ENCODE measurements at places on chromosomes 16 and 17.

- no peak for DNase-seq
These were observed 141.8 kb downstream of the GRIN2A start for GRCh38 chr16:10040136-10041080.

DNA sequence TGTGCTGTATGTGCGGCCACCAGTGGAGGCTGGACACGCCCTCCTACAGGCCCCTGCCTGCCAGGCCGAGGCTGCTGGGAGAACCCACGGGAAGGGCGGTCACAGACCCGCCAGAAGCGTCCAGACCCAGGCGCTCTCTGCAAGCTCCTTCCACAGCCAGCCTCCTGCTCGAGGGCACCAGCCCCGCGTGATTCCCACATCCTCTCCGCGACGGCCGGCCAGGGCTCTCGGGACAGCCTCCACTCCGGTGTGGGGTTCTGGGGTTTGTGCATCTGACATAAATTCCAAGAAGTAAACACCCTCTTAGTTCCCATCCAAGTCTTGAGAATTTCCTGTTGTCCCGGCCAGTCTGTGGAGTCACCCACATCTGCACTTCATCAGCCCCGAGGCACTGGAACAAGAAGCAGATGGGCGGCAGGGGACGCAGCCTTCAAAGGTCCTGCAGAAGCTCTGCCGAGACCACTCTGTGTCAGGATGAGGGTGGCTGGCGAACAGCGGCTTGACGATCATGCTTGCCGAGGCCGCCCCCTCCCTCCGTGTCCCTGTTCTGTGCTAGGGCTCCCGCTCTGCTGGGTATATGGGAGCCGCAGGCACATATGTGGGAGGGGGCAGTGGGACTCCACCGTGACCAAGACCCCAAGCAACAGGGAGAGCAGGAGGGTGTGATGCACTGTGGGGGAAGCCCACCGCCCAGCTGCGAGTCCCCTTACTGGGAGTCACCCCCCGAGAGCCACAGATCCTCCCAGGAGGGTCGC, 2.4 kb upstream of the TMEM204 start:
- no peak for DNase-seq

GRCh38 chr17:33802349-33803198, 452.5 kb upstream of the CCL2 start:
- no peak for DNase-seq

- DNase-seq: no peak
These were observed 45.2 kb upstream of the KPNB1 start for GRCh38 chr17:47604598-47604927.

DNA sequence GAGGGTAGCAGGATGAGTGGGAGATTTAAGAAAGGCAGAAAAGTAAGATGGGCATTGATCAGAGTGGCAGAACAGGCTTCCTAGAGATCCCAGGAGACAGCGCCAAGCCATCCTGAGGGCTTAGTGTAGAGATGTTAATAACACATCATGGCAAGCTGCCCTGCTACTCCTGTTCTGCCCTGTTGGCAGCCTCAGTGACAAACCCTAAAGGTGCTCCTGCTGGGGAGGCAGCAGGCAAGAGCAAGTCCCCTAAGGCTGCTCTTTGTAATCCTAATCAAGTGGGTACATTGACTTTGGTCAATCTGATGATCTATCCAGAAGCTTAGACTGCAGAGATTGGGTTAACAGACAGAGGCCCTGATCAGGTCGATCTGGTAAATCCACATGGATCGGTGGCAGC, 16.3 kb downstream of the ANKFN1 start:
- no peak for DNase-seq

DNA sequence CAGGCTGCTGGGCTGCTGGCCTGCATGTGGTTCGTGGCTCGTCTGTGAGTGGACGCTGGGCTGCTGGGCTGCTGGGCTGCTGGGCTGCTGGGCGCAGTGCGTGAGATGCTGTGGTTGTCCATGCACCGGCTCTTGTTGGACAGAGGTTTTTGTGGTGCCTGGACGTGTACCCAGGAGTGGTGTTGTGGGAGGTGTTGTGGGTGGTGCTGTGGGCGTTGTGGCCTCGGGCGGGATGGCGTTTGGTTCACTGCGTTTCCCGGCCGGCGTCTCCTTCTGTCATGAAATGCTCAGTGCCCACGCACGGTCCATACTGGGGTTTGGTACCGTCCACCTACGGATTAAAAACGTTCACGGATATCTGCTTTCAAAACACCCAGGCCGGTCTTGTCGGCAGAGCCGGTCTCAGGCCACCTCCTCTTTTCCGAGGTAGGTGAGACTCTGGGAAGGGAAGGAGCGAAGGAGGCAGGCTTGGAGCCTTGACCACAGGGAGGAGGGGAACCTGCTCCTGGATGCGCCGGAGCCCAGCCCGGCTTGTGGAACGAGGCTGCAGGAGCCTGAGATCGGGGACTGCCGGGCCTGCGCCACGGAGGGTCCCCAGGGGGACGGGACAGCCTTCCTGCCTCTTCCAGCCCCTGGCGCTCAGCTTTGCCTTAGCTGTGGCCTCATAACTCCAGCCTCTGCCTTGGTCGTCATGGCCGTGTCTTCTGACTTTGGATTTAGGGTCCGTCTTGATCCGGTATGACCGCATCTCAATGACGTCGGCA, 29.8 kb upstream of the GNG13 start:
- no peak for DNase-seq

DNA sequence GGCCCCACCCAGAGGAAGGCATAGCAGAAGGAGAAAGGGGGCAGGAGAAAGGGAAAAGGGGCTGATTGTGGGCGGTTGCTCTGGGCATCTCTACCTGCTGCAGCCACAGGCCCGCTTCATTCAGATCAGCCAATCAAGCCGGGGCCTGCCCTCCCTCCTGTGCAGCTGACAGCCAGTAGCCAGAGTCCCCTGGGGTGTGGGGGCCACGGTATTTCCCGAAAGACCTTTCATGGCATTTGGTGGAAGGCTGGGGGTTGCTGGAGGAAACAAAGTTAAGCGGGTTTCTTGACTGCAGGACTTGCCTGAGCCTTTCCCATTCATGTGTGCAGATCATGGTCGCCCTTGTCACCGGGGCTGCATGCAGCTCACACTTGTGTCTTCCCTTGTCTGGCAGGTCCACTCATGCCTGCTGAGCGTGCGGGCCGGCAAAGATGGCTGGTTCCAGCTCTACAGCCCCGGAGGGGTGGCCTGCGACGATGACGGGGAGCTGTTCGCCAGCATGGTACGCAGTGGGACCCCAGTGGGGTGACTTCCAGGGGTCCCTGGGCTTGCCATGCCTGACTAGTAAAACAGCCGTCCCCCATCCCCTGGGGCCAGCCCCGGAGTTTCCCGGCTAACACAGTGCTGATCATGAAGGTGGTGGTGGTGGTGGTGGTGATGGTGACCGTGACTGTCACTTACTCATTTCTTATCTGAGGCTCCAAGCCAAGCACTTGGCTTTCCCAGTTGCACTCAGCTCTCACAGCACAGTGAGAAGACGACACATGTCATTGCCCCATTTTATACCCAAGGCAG, 82.7 kb upstream of the PLCG2 start:
- no peak for DNase-seq

GRCh38 chr17:4136373-4136772, 6.5 kb downstream of the ZZEF1 start:
- no peak for DNase-seq

- DNase-seq: peak; percentile 44
These were observed 723 bp downstream of the TRIM37 start for GRCh38 chr17:59105852-59106462.

DNA sequence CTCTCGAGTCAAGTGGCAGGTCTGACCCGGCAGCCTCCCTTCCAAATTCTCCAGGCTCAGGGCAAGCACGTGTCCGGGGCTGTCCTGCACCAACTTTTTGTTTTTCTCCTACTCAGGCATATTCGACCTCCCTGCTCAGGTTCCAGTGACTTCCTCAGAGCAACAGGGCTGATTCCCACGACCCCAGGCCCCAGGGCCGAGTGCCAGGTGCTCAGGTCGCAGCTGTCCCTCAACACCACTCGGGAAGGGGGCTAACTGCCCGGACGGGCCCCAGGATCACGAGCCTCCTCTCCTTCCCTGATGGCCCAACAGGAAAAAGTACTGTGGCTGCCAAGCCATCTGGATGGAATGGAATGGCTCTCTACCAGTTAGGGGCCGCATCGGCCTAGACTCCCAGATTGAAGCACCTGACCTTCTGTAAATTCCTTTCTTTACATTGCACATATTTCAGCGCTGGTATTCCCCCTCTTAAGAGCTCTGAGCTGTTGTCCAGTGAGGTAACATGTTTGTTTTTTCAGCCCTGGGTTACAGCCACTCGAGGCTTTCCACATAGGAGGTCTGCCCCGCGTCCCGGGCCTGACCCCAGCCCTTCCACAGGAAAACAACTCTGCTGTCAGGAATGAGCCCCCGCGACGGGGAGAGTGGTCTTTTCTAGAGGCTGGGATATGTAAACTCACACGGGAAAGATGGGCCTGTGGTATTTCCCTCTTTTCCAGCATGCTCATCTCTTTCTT, 25.0 kb downstream of the NXN start:
- no peak for DNase-seq

DNA sequence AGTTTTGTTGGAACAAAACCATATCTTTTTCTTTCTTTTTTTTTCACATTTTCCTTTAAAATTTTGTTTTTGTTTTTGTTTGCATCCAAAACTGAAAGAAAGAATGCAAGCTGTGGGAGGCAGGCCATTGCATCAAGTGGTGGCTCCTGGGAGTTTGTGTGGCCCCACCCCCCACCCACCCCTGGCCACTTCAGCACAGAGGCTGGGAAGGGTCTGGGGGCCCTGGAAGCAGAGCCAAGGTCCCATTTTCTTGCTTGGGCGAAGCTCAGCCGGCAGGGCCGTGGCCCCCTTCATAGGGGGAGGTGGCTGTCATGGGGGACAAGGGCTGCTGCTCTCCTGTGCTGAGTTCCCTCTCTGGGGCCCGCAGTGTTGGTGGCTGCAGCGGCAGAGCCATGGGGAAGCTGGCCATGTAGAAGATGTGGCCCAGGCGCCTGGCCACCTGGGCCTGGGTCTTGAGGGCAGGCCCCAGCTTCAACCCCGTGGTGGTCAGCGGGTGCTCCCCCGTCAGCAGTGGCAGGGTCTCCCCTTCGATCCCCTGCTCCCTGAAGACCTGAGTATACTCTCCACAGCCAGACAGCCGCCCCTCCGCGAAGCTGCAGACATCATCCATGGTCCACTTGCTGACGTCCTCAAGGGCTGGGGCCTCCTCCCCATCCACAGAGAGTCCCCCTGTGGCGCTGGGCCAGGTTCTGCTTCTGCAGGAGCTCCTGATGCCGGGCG, 19.8 kb downstream of the PAFAH1B1 start:
- DNase-seq: no peak

GRCh38 chr16:14308368-14308723, 237.2 kb downstream of the MRTFB start:
- no peak for DNase-seq

- no peak for DNase-seq
These were observed 148.4 kb downstream of the SLC39A11 start for GRCh38 chr17:72943826-72944689.

- no peak for DNase-seq
These were observed 785 bp downstream of the HID1 start for GRCh38 chr17:74971842-74972106.

GRCh38 chr17:78144736-78145641, 1.2 kb upstream of the C17orf99 start:
- DNase-seq: no peak

- DNase-seq: no peak
These were observed 17.0 kb downstream of the GJD3 start for GRCh38 chr17:40347319-40348135.

DNA sequence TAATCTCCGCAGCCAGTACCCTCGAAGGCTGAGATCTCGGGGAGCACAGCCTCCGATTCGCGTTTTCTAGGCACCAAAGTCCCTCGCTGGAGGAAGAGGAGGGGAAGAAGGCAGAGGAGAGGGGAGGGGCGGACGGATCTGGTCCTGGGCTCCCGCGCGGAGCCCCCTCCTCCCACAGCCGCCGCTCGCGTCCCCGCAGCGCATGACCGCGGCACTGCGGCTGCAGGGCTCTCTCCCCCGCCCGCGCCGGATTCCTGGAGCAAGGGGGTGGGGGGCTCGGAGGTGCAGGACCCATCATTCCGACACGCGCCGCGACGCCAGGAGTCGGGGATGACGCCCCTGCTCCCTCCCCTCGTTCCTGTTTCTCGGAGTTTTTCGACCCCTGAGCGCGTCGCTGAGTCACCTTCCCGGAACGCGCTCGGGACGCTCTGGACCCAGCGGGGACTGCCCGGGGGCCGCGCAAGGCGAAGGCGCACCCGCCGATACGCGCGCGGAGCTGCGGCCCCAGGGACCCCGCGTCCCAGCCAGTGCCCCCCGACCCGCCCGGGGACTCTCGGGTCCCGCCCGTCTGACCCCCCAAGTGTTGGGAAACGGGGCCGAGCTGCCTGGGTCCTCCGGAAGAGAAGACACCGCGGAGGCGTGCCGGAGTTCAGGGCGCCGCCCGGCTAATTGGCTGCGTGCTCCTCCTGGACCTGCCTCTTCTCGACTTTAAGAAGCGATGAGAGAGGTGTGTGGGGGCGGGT, 1.4 kb upstream of the SPHK1 start:
- peak; percentile 52 for DNase-seq

DNA sequence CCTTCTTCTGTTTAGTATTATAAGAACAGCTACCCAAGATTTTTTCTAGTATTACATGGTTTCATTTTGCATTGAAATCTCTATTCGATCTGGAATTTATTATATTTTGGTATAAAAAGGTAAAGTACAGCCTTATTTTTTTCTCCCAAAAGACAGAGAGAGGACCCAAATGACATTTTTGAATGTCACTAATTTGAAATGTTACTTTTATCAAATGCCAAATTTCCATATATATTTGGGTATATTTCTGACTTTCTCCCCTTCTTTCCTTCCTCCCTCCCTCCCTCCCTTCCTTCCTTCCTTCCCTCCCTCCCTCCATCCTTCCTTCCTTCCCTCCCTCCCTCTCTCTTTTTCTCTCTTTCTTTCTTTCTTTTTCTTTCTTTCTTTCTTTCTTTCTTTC, 6.2 kb upstream of the CHP2 start:
- no peak for DNase-seq

GRCh38 chr17:37787055-37787757, 42.3 kb upstream of the HNF1B start:
- DNase-seq: no peak

DNA sequence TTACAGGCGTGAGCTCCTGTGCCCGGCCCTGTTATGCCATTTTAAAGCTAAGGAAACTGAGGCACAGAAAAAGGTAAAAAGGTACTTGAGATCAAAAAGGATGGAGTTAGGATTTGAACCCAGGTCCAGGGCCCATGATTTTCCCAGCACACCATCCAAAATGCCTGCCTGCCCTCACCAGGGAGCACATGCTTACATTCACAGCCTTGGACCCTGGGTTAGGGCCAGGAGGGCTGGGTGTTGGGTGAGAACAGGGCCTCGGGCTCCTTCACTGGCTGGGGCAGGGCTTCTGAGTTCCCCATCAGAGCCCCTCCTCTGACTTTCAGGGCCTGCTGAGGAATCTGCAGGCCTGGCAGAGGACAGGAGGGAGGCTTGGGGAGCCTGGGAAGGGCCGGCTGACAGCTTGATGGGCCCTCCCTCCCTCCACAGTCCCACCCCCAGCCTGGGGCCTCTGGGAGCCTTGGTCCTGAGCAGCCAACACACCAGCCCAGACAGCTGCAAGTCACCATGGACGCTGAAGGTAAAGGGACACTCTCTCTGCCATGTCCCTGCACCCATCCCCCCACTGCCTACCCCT, at the start of gene QPRT:
Gene QPRT (plus strand): TSS at position 490 of the 577 bp plus-strand sequence. CDS start 18 bp downstream, at position 508.
- DNase-seq: no peak

GRCh38 chr16:10370096-10370726, 15.7 kb upstream of the ATF7IP2 start:
- DNase-seq: no peak

Measured in activated CD4-positive, alpha-beta T cell treated with anti-CD3 and anti-CD28 coated beads, Interleukin-2, amount 50 U/mL, for 24 hours (primary cell).